ENCODE measurements at places on chromosomes 7 and 10.

DNA sequence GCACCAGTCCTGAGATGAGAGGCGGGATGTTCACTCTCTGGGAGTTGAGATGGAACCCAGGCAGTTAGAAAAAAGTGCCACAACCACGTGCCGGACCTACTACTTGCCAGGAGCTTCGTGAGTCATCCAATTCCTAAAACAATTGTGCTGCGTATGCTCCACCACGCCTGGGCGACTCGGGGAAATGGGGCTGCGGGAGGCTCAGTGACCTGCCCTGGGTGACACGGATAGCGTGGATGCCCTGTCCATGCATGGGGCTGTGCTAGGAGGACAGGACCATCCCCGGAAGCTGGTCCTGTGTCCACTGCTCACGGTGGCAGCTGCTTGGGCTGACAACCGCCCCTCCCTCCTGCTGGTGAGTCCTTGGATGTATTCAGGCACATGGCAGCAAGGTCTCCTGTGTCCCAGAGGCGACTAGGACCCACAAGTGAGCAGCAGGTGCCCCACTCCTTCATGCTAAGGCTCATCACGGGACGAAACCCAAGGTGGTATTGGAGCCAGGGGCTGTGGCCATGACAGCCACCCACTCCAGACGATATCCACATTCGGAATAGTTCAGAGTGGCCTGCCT is 90.4 kb downstream of the BMS1 start:
- DNase-seq = no peak

DNA sequence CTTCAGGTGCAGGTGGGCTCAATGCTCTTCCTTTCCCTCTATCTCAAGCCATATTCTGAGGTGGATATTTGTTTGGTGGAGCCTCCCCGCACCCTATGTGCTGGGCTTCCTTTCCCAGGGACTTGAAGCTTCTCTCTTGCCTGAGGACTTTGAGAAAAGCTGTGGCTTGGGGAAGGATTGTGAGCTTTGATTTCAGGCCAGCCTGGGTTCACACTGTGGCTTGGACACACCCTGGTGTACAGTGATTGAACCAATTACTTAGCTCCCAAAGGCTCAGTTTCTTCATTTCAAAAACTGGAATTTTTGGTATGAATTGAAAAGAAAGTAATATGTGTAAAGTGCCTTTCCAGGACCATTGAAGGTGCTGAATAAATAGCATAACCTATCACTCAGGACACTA is 224.5 kb upstream of the GLI3 start:
- DNase-seq = no peak

GRCh38 chr10:54010337-54010933 is 790.6 kb downstream of the PCDH15 start:
- DNase-seq = no peak

GRCh38 chr7:97024209-97025129 is at the start of gene DLX5:
TSS of gene DLX5 (minus strand) at chr7:97024831. CDS start at chr7:97024623, 208 bp downstream.
- no peak for DNase-seq

DNA sequence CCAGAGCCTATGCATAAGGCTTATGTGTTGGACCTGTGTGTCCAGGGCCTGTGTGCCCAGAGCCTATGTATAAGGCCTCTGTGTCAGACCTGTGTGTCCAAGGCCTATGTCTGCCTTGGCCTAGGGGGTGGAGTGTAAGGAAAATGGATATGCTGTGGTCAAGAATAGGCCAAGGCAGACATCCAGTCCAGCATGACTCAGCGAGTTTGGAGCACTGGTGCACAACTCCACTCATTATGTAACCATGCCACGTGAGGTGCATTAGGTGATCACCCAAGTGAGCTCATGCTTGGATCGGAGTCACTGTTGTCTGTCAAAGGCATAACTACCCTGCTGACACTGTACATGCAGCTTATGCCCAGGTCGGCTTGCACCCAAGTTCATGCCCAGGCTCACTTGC is 238.9 kb downstream of the CACNA2D1 start:
- no peak for DNase-seq

GRCh38 chr10:77593771-77594470 is 43.7 kb downstream of the KCNMA1 start:
- no peak for DNase-seq

DNA sequence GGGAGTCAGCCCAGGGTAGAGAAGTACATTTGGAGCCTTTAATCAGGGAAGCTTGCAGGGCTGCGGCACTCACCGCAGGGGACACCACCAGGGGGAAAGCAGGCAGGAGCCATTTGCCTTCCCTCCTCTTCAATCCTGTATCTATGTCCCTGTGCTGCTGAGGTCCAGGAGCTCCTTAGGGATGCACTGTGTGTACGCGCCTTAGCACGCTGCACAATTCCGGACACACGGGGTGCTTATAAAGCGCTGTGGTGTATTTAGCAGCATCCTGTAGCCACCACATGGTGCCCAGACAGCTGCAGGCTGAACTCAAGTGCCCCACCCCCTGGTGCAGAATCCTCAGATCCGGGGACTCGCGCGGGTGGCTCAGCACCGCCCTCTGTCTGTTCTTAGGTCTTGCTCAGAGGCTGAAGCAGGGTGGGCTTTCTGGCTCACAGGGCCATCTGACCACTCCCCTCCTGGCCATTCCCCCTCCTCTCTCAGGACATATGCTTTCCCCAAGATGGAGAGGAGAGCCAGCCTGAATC is 421.4 kb downstream of the SDK1 start:
- no peak for DNase-seq

DNA sequence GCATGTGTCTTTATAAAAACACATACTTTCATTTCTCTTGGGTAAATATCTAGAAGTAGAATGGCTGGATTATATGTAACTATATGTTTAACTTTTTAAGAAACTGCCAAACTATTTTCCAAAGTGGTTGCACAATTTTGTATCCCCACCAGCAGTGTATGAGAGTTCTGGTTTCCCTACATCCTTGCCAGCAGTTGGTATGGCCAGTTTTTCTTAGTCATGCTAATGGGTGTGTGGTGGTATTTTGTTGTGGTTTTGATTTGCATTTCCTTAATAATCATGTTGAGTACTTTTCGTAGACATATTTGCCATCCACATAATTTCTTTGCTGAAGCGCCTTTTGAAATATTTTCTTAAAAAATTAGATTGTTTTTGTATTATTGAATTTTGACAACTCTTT is 60.3 kb downstream of the NEUROG3 start:
- no peak for DNase-seq

- no peak for DNase-seq
Observed at GRCh38 chr7:149196705-149197171, 1.4 kb downstream of the ZNF282 start.

Measured in CD14-positive monocyte (primary cell).